Mesothelial cell of epicardium (in vitro differentiated cells): ENCODE measurements at places on chromosomes 13 and 19.
A peak's percentile ranks its signal among the peaks of the same experiment; 100 is the strongest.

- no peak for DNase-seq
Measured at GRCh38 chr19:12580180-12580694, 29.0 kb upstream of the ZNF564 start.

- DNase-seq: no peak
Measured at GRCh38 chr19:15672580-15673175, at the start of gene CYP4F12. TSS of gene CYP4F12 (plus strand) at chr19:15673087. CDS start at chr19:15673530, 443 bp downstream.

DNA sequence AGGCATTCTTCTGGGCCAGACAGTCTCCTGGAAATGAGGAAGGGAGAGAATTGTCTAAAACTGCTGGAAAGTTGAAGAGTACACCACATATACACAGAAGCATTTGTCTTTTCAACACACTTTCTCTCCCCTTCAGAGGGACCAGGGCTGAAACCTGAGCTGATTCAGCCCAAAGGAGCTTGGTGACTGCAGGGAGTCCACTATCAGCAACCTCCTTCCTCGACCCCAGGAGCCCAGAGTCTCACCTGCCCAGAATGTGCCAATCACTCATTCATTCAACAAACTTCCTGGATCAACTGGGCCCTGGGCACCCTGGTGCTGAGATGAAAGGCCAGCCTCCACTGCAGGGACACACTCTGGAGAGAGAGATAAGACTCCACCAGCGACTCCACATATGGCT is 128.9 kb upstream of the VSTM2B start:
- no peak for DNase-seq

DNA sequence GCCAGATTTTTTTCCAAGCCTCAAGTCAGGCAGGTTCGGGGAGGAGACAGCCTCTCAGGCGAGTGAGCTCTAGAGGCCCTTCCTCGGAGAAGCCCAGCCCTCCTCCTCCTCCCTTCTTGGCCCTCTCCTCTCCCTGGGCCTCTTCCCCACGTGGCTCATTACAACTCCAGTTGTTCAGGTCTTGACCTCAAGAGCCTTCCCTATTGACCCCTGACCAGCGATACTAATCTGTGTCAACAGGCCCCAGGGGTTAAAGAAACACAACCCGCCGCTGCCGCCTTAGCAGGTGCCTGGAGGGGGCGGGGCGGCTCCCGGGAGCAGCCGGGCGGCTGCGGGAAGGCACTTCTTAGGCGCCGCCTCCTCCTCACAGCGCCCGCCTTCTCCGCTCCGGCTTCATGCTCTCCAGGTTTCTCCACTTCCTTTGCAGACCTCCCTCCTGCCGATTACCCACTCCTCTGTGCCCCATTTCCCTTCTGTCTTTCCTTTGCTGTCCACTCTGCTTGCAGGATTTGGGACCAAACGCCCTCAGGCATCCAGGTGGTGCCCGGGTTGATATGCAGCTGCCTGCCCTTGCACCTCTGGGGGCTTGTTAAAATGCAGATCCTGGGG is 51.0 kb downstream of the LYL1 start:
- peak; percentile 81 for DNase-seq

GRCh38 chr13:108494991-108495645 is 134.3 kb upstream of the MYO16 start:
- DNase-seq: no peak

- no peak for DNase-seq
Measured at GRCh38 chr13:24230428-24231072, 70.0 kb downstream of the SPATA13 start.

DNA sequence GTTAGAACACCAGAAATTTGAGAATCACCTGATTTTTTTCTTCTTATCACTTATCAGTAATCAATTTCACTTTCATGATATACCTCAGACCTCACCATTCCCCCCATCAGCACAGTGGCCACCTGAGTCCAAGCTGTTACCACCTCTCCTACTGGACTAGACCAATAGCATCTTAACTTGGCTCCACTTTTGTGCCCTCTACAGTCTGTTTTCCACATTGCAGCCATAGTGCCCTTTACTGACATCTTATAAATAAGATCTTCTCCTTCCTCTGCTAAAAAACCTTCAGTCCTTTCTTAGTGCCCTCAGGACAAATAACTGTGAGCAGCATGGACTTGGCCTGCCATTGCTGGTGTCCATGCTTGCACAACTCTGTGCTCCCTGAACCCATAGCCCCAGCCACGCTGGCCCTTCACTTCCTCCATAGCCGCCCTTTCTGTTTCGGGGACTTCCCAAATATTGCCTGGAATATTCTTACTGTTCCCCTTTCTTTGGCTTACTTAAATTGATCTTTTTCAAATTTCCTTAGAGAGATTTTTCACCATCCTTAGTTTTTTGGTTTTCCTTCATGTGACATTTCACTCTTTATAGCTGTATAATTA is 380.8 kb downstream of the LMO7 start:
- DNase-seq: no peak

DNA sequence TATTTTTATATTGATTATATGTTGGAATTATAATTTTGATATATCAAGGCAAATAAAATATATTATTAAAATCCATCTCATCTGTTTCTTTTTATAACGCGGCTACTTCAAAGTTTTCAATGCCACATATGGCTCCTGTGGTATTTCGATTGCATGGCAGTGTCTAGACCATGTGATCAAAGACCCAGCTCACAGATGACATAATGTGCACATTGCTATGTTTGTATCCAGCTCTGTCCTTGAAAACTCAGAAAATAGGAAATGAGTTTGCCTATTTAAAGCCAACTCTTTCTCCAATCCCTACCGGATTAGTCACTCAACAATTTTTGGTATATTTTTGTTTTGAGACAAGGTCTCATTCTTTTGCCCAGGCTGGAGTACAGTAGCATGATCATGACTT is 26.2 kb downstream of the TMTC4 start:
- no peak for DNase-seq

GRCh38 chr13:34335014-34336007 is 517.4 kb downstream of the RFC3 start:
- DNase-seq: no peak

DNA sequence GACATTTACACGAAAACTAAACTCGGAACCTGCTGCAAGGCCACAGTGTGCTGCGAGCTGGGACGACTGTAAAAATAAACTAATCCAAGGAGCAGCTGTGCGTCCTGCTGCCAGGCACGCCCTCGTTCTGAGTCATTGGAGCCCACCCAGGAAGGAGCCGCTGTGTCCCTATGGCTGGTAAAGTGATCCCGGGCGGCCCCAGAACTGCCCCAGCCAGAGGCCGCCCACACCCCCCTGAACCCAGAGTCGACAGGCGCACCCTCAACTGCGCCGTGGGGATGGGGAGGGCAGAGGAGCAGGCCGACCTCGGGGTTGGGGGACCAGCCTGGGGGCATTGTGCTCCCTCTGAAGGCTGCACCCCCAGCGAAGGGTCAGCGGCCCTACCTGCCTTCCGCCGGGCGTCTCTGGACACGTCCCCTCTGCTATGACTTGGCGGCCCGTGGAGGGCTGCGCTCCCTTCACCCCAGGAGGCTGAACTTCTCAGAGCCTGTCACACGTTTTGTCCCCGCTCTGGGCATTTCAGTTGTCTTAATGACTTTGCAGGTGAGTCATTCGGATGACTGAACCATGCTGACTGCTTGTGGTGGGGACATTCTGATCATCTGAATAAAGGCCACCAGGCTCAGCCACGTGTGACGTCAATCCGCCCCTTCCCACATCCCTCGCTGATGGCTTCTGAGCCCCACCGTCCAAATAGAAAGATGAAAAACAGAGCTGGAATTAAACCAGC is 42.7 kb downstream of the ADPRHL1 start:
- no peak for DNase-seq

DNA sequence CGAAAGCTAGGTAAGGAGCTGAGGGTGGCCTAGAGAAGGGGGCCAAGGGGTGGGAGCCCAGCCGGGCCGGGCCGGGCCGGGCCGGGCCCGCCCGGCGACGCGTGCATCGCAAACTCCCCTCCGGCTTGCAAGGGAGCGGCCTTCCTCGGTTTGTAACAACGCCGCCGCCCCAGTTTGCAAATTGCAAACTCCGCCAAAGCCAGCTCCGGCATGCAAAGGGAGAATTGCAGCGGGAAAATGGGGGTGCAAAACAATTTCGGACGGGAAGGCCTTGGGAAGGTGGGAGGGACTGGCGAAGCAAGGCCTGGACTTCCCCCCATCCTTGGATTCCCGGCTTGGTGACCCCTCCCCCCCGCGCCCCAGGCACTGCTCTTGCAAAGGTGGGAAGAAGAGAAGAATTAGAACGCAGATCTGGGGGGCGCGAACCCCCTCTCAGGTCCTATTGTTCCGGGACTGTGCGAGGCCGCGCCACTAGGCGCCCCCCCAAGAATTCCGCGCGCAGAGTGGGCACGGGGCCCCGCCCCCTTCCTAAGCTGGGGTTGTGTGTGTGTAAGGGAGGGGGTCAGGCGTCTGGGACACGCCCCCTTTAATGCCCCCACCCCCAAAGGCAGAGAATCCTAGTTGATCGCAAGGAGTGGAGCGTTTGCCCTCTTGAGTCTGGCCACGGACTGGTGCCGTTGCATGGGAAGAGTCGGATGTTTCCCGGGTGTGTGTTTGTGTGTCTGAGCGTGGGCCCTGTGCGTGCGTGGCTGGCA is 926 bp downstream of the PRR12 start:
- DNase-seq: peak; percentile 25

- no peak for DNase-seq
Measured at GRCh38 chr19:10712754-10713153, 5.1 kb upstream of the DNM2 start.

- DNase-seq: no peak
Measured at GRCh38 chr13:43008596-43008995, 14.8 kb upstream of the DNAJC15 start.

- DNase-seq: no peak
Measured at GRCh38 chr19:39195755-39196154, 1.0 kb upstream of the NCCRP1 start.

- DNase-seq: no peak
Measured at GRCh38 chr13:59570204-59570603, 593.5 kb downstream of the DIAPH3 start.

DNA sequence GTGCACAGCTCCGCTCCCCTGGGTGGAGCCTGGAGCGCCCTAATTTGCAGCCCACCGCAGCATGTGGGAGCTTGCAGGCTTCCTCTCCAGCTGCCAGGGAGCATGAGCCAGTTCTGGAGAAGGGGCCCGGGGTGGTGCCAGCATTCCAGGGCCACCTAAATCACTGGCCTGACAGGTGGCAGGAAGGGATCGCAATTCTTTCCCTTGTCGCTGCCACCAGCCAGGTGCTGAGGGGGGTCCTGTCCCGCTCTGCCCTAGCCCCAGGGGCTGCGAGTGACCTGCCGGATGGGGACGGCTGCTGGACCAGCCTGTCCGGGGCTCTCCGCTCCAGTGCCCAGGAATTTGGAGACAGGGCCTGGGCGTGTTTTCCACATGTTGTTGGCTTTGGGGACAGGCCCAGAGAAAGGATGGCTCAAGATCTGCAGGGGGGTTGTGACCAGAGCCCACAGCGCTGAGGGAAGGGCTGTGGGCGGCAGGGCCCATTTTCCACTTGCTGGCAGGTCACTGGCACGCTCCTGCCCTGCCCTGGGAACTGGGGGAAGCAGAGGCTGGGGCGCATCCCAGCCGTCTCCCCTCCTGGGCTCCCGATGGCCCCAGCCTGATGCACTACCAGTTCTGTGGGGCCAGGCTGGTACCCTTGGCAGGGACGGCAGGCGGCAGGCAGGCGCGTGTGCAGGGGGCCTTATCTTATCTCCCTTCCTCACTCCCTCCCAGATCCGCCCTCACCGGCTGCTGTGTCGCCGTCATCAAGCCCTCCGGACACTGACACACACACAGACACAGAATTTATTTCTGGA is 9.5 kb downstream of the NDUFA11 start:
- DNase-seq: no peak

DNA sequence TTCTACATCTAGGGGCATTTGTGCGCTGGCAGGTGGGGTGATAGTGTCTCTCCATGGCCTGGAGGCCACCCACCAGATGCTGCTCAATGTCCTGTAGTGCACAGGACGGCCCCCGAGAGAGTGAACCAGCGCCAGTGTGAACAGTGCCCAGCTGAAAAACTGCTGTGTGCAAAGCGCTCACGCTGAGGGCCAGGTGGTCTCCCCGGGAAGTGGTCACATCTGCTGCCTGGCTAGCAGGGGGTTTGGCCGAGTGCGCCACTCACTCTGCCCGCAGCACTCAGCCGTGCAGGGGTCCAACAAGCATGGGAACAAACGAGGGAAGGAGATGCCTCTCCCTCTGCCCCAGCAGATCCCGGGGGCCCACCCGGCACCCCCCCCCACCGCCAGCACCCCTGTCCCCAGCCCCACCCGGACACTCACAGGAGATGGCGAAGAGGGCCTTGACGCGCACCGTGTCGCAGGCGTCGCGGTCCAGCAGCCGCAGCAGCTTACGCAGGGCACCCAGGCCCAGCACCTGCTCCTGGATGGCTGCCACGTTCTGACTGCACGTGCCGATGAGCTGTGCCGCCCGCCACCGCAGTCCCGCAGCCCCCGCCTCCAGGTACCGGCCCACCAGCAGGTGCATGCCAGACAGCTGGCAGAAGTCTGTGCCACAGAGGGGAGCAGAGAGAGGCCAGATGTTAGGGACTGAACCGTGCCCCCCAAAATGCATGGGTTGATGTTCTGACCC is 5.8 kb downstream of the HSPBP1 start:
- no peak for DNase-seq

DNA sequence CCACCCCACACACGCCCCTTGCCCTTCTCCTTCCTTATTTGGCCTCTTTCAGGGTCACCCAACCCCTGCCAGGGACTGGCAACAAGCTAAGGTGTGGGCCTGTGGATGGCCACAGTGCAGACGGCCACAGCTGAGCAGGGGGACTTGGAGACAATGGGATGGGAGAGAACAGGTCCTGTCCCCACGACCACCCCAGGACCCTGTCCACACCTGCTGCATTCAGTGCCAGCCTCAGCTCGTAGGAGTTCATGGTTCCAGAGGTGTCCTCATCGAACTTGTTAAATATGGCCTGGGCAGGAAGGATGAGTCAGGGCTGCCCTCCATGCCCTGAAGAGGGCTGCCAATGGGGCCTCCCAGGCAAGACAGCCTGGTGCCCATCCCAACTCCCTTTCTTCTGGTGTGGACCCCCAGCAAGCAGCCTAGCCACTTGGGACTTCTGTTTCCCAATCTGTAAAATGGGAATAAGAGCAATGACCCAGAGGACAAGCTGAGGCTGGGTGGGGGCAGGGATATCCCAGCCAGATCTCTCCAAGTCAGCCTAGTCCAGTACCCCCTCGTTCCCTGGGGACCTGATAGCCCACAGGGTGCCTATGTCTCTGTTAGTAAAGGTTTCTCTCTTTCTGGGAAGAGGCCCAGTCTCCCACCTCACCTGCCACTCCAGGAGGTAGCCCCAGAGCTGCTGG is 10.6 kb downstream of the CAPN12 start:
- DNase-seq: no peak

DNA sequence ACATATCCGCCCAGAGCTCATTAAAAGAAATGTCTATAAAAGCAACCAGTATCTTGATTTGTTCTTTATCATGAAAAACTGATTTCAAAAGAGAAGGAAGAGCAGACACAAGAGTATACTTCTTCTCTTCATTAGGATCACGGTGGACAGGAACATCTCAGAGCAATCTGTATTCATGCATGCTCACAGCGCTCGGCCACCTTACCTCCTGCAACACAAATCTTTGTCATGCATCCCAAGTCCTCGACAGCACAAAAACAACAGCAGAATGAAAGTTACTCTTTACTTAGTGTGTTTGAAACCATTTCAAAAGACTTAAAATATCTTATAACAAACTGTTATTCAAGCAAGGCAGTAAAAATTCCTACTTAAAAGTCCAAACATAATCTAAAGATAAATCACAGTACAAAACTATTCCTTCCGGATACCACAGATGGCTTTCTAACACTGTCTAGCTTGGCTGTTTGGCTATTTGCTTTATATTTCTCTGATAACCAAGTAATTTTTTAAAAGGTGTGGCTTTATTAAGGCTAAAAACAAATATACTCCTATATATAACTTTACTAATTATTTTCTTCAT is 174.5 kb downstream of the TBC1D4 start:
- no peak for DNase-seq
